ENCODE measurements at places on chromosomes 1 and 21.
A peak's percentile ranks its signal among the peaks of the same experiment; 100 is the strongest.

- no peak for DNase-seq
These were observed 566.2 kb upstream of the RGS18 start for GRCh38 chr1:191592039-191592438.

DNA sequence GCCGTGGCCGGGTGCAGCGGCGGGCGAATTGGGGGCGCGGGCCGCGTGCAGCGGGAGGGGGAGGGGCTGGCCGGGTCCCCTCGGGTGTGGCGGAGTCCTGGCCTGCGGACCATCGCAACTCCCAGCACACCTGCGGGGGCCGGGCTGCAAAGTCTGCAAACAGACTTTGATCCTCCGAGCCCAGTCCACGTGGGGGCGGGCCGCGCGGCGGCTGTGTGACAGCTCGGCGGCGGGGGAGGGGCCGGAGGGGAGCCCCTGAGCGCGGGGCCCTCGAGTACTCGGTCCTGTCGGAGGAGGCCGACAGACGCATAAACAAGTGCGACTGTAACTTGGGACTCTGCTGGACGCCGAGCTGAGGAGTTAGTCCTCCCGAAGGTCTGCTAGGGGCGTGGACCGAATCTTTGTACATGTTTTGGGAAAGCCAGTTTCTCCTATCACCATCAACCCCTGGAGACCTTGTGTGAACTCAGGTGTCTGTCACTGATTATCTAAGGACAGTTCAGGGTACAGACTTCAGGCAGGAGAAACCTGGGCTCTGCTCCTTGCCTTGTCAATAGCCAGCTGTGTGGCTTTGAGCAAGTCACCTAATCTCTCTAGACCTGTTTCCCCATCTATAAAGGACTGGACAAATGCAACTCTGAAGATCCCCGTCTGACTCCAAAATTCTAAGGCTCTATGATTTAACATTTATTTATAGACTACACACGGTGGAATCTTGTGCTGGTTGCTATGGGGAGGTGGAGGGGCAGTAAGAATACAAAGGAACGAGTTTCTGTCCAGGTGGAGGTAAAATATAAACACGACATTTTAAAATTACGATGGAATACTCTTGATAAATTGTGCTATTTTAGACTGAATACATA lies 710 bp upstream of the SLC30A1 start:
- DNase-seq, result peak; percentile 79

DNA sequence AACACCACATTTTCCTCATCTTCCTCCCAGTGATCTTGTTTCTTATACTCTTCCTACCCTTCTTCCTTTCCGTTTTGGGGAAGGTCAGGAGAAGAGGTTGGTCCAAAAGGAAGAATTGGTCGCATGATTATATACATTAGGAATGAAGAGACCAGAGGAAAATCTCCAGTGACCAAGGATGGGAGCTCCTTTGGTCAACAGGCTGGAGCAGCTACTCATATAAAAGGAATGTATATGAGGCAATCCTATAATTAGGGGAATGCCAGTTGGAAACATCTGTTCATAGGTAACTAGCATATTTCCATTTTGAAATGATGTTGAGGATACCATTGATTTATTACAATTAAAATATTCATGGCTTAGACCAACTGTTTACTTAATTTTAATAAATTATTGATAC lies 114.5 kb downstream of the LRRC40 start:
- no peak for DNase-seq

- DNase-seq, result no peak
These were observed 3.9 kb upstream of the MMP23B start for GRCh38 chr1:1627829-1628753.

DNA sequence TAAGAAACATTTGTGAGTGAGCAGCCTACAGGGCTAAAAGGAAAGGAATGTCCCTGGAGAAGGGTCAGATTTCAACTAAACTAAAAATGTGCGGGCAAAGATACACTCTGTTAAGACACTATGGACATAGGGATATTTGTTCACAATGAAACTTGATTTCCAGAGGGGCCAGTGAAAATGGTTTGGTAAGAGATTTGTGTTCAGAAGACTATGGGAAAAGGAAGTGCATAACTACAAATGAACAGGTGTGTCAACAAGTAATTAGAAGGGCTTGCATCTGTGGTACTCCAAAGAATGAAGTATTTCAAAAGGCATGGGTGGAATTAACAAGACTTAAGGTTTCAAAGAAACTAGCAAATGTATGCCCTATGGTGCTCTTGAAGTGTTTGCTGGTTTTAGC lies 60.4 kb downstream of the NME7 start:
- DNase-seq, result no peak

DNA sequence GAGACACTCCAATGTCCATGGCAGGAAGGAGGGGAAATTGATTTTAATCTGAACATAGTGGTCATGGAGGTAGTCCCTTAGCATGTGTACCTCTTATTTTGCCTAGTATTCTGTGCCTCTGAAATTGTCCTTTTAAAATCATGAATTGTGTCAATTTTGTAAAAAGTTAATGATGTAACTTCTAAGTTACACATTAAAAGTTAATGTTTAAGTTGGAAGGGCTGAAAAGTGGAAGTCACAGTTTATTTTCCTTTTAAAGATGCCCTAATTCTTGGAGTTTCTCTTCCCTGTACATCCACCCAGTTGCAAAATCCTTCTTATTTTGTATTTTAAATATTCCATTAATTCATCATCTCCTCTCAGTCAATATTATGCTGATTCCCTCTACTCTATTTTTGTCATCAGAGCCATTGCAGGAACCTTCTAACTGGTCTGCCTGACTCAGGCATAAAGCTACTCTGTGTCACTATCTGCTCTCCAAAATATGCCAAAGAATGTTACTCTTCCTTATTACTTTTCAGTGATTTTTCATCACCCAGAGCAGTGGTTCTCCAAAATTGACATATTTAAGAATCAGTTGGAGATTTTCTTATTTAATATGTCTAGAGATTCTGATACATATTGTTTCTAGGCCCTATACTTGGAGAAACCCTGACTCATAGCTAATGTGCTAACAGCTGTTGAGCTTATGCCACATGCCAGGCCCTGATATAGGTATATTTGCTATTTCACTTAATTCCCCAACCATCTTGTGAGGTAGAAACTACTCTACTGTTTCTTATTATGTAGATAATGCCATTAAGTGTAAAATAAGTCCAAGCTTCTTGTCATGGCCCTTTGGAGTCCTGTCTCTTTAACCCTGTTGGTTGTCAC lies 5.1 kb downstream of the HOOK1 start:
- no peak for DNase-seq

GRCh38 chr1:154338875-154339274 lies 13.6 kb downstream of the ATP8B2 start:
- no peak for DNase-seq

GRCh38 chr1:16644193-16644481 lies 22.6 kb downstream of the RNU1-3 start:
- DNase-seq, result no peak

DNA sequence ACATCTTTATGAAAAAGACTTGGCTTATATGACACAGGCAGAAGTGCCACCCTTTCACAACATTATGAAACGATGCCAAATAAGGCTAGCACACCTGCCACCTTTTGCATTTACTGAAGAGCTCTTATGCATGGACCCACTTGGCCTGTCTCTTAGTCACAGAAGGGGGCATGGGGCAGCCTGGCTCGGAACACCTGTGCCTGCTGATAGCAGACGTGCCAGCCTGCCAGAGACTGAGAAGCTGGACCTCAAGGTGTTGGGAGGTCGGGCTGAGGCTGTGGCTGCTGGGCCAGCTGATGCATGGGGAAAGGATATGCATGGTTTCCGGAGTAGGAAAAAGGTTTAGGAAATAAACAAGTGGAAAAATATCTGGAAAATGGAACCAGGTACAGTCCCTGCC lies 21.5 kb downstream of the RCAN1 start:
- no peak for DNase-seq

DNA sequence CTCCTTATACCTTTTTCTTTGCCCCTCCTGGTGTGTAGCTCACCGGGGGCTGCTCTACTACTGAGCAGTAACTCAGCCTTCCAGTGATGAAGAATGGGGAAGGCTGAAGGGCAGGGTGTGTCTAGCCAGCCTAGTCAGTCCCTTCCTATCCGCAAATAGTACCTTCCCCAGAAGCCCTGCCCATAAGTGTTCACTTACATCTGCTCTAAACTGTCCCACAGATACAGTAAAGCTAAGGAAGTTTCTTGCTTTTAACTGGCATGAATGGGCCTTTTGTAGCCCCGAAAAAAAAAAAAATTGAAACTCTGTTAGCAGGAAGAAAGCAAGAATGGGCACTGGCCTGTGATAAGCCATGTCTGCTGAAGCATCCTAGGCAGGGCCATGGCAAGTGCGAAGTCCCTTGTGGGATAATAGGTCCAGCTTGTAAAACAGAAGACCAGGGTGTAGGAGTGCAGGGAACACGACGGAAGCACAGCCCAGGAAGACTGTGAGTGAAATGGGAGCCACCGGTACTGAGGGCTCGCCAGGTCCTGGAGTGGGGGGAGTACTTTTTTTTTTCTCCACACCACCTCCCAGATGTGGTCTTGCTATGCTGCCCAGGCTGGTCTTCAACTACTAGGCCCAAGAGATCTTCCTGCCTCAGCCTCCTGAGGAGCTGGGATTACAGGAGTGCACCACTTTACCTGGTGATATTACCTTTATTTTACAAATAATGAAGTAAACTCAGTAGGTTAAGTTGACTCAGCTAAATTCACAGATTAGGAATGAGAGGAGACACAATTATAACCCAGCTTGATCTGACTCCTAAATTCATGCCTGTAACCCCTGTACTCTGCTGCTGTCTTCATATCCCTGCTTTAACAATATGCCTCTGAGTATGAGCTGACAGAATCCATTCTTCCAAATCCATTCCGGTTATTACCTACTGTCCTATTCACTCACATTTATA lies 347.5 kb downstream of the SMYD3 start:
- no peak for DNase-seq

Measured in HuH-7 (cell line).